ENCODE measurements at places on chromosomes 16 and 17.
A peak's percentile ranks its signal among the peaks of the same experiment; 100 is the strongest.

DNA sequence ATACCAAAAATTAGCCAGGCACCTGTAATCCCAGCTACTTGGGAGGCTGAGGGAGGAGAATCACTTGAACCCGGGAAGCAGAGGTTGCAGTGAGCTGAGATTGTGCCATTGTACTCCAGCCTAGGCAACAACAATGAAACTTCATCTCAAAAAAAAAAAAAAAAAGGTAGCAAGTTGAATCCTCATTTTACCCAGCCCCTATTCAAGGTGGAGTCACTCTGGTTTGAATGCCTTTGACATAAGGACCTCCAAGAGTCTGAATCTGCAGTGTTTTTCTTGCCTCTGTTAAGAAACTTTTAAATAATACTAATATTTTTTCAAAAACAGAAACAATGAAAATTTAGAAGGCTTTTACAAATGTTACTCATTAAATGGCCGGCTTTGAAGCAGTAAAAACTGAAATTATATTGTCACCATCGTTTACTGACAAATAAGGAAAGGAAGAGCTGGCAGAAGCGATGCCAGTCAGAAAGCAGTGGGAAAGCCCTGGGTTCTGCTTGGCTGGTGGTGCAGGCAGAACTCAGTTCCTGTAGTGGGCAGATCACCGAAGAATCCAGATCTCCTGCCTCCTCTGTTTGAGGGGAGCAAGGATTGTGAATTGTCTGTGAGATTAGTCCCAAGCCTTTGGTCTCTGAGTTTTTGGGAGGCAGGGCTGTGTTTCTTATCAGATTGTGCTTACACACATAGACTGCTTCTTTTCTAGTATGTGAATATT is 99.7 kb upstream of the HAS3 start:
- DNase-seq: no peak

- no peak for DNase-seq
These were observed 12.0 kb downstream of the MILR1 start for GRCh38 chr17:64460955-64461354.

DNA sequence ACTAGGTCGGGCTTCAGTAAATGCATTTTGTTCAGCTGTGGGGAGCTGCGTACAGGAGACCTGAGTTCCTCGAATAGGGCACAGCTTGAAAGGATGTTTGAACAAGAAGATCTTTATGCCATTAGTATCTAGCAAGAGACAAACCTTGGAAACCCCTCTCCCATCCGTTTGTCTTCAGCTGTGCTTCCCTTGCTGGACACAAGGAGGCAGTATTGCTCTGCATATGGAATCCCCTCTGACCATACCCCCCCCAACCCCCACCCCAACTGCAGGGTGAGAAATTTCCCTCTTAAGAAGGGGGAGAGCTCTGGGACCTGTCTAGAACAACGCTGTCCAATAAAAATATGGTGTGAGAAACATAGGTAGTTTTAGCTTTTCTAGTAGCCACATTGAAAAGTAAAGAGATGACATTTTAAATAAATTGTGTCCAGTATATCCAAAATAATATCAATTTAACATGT is 1.6 kb downstream of the MRM1 start:
- DNase-seq: no peak

GRCh38 chr17:29682054-29682453 is 59.3 kb upstream of the CORO6 start:
- DNase-seq: no peak

DNA sequence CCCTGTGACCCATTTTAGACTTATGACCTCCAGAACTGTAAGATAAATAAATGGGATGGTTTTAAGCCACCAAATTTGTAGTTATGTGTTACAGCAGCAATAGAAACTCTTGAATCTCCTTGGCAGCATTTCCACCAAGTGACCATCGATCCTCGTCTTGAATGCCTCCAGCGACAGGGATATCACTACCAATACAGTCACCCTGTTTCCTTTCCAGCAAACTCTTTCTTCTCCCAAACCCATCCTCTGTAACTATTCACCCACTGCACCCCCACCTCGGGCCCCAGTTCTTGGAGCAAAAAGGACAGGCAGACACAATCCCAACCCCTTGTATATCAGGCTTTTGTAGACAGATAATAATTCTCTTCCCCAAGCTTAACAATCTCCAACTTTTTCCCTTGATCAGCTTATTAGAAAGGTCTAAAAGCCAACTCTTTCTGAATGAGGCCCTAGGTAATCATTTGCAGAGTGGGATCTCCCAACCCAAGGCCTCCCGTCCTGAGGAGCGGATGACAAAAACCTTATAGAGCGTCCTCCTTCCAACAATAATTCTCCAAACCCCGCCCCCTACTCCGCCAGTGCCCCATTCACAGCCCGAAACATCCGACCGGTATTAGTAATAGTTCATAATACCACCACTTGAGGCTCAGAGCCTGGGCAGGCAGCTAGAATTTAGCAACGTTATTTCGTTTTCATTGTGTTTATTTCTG is 14.7 kb upstream of the PLLP start:
- DNase-seq: no peak

DNA sequence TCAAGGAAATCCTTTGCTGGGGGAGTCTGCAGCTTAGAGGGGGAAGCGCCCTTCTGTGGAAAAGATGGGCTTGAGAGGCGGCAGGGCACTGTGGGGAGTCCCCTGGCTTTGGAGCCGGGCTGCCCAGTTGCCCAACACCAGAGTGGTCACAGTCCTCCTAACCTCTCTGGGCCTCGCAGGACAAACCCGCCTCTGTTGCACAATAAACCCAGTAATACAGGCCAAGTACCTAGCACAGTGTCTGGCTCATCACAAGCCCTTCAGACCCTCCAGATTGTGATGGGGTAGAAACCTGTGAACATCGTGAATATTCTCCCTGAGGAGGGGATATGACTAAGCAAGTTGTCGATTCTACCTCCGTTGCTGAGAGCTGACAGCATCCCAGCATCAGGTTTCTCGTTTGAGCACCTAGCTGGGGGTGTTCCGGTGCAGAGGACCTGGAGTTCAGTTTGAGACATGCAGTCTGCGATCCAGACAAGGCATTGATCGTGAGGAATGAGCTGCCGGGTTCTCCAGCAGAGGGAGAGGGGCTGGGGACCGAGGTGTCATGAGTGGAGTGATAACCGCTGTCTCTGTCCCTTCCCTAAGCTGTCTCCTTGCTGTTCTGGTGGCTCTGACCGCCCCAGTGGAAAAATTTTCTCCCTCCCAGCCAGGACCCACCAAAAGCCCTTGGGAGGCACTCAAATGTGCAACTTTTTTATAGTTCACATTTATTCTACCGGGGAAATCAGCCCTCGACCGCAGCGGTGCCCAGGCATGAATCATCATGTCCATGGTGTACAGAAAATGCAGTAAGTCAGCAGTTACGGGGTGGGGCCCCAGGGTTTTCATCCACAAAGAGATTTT is 161.9 kb downstream of the WSCD1 start:
- DNase-seq: no peak

- DNase-seq: no peak
These were observed 9.6 kb upstream of the RHBDF2 start for GRCh38 chr17:76510831-76511244.

DNA sequence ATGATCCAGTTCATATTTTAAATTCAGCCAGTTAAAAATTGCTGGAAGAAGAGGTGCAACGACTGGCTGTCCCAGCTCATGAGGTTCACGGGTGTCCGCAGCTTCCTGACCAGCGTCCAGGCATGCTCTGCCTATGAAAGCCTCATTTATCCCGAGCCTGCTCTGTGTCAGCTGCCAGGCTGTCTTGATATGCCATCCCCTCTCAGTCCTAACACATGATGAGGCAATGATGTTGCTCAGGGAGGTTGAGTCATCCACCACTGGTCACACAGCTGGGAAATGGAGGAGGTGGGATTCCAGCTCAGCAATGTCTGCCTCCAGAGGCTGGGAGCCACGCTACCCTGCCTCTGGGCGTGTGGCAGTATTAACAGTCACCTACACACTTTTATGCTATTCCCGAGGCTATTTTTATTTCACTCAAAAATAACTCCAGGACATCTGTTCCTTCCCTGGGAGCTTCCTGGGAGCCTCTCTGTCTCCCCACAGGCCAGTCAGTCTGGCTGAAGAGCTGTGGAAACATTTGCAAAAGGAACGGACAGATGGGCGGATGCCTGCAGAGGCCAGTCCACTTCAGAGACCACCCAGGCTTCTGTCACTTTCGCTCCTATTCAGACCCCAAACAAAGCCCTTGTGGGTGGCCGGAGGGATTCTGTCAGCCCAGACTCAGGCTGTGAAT is 22.5 kb downstream of the RAB11FIP4 start:
- DNase-seq: peak; percentile 14

GRCh38 chr16:53043428-53043831 is 9.3 kb downstream of the CHD9NB start:
- DNase-seq: no peak

DNA sequence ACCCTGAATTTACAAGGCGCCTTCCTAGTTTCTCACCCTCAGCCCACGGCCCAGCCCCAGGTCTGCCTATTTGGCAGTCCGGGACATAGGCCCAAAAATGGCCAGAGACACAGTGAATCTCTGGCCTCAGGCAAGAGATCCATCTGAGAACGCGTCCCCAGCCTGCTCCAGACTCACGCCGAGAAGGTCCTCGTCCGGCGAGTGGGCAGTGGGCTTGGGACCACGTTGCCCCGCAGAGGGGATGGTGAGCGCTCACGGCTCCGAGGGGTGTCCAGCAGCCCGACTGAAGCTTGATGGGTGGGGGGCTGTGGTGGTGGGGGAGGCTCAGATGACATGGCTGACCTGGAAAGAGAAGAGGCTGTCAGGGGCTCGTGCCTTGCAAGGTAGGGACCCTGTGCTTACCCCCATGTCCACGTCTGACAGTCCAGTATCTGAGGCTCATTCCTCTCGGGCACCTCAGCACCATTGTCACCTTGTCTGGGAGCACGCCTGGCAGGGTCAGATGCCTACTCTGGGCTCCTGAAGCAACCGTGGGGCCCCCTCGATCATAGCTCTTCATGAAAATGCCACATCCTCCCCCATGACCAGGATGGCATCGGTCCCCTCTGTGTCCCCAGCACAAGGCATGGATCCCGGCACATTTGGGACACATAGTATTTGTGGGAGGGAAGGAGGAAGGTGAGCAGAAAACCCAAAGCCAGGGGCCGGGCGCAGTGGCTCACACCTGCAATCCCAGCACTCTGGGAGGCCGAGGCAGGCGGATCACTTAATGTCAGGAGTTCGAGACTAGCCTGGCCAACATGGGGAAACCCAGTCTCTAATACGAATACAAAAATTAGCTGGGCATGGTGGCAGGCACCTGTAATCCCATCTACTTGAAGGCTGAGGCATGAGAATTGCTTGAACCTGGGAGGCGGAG is 9.6 kb downstream of the CARHSP1 start:
- DNase-seq: no peak

DNA sequence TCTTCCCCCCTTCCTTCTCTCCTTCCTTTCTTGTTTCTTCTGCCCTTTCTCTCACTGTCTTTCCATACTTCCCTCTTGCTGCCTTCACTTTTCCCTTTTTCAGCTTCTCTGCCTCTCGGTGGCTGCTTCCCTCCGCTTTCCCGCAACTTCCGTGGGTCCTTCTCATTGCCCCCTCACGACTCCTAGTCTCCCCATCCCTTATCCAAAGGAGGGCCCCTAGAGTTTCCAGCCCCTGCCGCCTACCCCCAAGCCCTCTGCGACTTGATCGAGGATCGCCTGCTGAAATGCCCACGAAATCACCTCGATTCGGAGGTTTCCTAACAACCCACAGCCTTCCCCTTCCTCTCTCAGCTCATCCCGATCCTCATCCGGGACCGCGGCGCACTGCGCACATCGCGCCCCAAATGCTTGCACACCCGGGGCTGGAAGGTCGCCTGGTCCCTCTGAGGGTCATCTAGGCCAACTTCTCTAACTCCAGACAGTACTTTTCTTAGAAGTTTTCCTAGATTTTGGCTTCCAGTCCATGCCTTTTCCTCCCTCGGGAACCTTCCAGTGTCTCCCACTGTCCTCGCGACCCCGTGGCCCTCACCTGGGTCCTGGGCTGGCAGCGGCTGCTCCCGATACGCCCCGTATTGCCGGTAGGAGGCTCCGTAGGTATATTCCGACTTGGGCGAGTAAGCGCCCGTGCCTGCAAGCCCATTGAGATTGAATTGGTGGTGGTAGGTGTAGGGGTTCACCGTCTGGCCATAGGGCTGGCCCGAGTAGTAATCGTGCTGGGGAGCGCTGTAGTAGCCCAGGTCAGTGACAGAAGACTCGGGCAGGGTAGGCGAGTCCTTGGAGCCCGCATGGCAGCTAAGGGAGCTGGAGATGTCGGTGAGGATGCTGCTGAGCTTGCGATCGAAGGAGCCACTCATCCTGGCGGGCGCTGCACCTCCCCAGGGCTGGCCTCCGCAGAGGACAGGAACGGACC is 654 bp downstream of the DLX3 start:
- DNase-seq: no peak

DNA sequence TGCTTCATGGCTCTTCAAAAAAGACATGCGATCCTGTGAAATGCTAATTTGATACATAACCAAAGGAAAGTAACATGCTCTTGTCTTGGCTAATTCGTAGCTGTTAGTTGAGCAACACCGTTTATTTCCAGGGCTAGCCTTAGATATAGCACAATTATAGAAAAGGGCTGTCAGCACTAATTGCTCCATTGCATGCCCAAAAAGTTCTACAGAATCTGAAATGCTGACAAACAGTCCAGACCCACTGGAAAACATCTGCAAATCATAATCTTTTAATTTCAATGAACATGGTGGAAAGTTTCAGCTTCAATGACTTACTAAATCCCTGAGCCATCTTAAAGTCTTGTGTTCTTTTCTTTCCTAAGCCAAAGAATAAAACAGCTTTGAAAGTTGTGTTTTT is 42.9 kb upstream of the NUDT7 start:
- no peak for DNase-seq

GRCh38 chr17:47253541-47254402 is at the start of gene ITGB3:
Gene ITGB3 (plus strand): TSS chr17:47253827. CDS start chr17:47253862, 35 bp downstream.
- DNase-seq: peak; percentile 33

GRCh38 chr17:77959926-77960521 is 1.5 kb downstream of the TNRC6C start:
- DNase-seq: no peak

DNA sequence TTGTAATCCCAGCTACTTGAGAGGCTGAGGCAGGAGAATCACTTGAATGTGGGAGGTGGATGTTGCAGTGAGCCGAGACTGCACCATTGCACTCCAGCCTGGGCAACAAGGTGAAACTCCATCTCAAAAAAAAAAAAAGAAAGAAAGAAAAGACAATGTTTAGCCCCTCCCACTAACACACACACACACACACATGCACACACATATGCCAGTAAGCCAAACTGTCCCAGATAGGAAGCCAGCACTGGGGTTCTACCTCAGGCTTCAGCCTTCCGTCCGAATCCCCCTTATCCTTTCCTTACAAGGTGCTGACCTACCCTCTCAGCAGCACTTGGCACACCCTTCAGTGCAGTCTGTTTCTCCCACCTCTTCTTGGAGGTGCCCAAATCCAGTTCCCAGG is 8.7 kb upstream of the KCNH6 start:
- no peak for DNase-seq
